Globus pallidus (tissue), 1 donor: ENCODE measurements at places on chromosomes 3 and 15.

DNA sequence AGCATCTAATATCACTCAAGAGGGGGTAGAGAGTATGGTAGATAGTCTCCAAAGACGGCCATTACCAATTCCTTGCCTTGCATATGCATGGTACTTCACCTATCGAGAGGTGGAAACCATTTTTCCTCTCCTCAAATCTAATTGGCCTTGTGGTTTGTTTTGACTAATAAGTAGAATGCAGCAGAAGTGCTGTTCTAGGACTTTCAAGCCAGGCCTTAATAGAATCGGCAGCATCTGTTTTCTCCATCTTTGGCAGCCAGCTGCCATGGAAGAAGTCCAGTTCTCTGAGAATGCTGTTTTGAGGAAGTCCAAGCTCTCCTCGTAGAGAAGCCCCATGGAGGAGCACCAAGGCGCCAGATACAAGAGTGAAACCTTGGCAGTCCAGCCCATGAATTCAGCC, 59.1 kb upstream of the RASGRP1 start:
- no peak for DNase-seq

DNA sequence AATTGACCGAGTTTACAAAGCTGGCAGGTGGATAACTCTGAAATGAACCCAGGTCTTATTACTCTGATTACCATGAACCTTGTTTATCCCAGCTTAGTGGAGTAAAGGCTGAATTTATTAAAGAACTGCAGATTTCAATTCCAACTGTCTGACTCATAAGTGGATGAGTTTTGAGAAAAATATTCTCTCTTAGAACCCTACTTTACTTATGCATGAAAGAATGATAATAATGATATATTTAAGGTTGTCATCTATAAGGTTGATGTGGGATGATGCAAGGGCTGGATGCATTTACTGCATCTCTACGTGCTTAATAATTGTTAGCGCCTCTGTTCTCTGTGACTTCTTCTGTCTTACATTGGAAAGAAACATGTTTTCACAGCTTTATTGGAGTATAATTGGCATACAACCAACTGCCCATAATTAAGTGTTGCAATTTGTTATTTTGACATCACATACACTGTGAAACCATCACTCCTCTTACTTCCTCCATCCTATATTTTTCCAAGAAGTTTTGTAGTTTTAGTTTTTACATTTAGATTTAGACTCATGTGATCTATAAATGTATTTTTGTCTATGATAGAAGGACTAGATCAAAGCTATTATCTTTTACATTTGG, 771.2 kb upstream of the ARRDC4 start:
- no peak for DNase-seq

GRCh38 chr3:150733936-150734794, 28.8 kb downstream of the SIAH2 start:
- DNase-seq, result no peak

DNA sequence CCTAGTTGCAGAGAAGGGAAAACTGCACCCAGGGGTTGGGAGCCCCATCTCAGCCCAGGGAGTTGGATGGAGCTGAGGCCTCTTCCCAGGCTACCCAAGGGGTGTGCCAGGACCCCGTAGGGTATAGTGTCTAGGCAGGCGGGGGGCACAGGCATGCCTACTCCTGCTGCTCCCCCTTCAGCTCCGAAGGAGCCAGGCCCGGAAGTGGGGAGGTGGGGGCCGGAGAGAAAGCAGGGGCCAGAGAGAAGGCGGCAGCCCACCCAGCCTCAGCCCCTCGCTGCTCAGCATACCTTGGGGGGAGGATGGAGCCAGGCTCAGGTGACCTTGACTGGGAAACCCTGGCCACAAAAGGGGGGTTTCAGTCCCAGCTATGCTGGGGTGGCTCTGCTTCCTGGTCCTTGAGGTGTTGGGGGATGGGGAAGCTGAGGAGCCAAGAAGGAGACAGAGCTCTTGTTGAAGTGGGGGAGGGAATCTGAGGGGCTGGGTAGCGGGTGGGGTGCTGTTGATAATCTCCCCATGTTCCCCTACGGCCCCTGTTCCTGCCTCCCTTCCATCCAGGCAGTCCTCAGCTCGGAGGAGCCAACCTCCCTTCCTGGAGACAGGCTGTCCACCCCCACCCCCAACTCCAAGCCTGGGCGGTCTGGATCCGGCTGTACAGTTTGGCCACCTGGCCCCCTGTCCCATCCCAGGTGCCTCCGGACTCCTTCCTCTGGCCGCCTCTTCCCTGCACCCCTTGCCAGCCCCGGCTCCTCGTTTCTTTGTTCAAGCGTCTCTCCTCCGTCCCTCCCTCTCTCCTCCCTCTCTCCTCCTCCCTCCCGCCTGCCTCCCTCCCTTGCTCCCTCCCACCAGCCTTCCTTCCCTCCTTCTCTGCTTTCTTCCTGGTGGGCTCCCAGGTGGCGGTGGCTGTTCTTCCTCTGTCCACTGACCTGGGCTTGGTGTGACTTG, 1.7 kb downstream of the SEMA3F start:
- DNase-seq, result no peak

DNA sequence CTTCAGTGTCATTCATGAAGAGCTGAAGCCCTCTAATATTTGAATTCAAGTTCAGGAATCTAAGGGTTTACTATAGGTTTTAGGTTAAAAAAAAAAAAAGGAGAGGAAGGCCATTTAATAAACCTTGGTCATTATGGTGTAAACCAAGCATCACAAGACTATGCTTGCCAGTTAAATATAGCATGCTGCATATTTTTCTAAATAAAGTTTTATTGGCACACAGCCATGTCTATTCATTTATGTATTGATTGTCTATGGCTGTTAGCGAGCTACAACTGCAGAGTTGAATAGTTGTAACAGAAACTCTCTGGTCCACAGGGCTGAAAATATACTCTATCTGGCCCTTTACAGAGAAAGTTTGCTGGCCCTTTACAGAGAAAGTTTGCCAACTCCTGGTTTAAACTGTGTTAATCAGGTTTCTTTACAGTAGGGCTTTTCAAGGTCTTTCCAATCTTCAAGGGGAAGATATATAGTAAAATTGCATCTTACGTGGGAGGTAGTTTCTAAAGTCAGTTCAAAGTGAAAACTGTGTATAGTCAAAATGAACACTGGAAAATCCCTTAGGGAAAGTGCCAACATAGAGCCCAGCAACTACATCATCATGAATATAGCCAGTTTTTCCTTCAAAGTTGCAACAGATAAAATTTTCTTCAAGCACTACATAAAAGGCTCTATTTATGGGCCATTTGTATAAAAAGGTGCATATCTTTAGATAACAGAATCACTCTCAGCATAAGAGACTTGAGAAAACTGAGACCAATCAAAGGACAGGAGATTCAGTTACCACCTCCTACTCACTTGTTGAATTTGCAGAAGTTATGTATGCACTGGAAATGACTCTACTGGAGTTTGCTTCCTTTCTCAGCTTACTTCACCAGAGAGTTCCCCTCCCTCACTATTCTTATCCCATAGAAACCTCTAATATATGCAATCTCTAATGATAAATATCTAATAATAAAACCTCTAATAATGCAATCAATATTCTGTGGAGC, 49.7 kb upstream of the FRMD4B start:
- no peak for DNase-seq

DNA sequence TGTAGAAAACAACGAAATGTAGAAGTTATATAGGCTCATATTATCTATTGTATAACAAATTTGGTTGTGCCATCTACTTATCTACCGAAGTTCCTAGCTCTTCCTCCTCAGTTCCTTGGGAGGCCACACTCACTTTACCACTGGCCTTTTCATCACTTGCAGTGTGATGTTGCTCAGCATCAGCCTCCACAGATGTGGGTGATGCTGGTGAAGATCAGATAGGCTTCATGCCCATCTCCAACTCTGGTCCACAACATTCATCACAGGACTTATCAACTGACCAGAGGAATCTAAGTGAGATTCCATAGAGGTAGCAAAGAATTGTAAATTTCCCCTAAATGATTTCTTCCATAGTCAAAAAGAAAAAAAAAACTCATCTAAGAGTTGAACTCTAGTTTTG, 8.4 kb downstream of the CD200 start:
- no peak for DNase-seq
